ENCODE measurements at places on chromosomes 1 and 21.

- no peak for DNase-seq
These were observed 249.8 kb downstream of the LMO4 start for GRCh38 chr1:87578464-87578863.

GRCh38 chr1:36322041-36322785, 1.2 kb downstream of the EVA1B start:
- no peak for DNase-seq

DNA sequence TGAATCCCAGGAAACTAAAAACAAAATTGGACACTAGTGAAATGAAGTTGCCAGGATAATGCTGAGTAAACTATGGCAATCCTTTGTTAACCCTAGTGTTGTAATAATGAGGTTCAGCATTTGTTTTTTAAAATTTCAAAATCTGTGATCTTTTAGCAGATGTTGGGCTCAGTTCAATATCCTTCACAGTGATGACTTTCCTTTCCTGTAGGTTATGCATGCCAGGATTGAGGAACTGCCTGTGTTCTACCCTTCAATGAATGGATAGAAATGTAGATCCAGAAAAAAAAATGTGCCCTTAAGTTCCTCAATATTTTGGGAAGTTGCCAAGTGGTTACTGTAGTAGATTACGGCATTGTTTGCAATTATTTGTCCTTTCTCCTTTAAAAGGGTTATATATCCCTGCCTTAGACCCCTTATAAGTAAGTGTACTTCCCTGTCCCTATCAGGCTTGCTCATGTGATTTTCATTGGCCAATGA, 35.5 kb upstream of the IRF2BP2 start:
- DNase-seq = peak; percentile 99

DNA sequence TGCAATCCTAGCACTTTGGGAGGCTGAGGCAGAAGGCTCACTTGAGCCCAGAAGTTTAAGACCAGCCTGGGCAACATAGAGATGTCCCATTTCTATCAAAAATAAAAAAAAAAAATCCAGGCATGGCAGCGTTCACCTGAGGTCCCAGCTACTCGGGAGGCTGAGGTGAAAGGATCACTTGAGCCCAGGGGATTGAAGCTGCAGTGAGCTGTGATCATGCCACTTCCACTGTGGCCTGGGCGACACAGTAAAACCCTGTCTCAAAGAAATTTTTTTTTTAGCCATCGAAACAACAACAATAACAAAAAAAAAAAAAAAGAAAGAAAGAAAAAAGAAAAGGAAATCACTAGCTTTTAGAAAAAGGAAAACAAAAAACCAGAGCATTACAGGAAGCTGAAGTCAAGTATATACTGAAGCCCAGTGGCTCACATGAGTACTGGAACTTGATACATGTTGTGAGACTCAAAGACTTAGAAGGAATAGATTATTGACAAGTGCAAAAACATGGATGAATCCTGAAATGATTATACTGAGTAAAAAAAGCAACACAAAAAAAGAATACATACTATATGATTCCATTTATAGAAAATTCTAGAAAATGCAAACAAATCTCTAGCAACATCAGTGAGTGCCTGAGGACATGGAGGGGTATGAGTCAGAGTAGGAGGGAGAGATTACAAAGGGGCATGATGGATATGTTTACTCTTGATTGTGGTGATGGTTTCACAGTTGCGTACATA, 6.1 kb upstream of the RABGAP1L start:
- no peak for DNase-seq

DNA sequence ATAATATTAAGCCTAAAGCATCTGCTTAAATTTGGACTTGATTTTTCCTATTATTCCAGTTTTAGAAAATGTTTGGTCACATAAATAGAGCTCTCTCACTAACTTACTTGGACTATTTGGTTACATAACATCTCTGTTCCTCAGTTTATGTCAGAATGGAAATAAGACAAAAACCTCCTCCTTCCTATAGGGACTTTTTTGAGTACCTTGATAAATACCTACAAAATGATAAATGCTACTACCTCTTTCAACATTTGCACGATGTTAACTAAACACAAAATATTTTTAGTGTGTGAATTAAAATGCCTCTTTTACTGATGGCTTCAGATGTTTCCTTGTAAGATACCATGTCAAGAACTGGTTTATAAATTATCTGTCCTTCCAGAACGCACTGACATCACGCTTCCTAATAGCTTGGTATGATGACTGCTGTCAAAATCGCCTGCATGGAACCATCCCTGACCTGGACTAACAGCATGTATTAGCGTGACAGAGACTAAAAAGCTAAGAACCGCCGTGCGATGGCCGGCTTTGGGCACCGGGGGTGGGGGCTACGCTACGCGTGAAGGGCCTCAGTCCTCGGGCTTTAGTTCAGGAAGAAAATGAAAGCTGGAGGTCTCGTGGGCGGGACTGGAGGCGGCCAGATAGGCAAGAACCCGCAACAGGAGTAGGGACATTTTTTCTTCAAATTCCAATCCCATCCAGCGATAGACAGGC, 133.2 kb upstream of the BARHL2 start:
- DNase-seq = peak; percentile 8

GRCh38 chr1:67458663-67459062, 28.5 kb upstream of the SERBP1 start:
- no peak for DNase-seq

- DNase-seq = no peak
These were observed 2.7 kb upstream of the AURKAIP1 start for GRCh38 chr1:1377540-1378205.

- DNase-seq = no peak
These were observed 733 bp downstream of the TMEM35B start for GRCh38 chr1:34984435-34984792.

DNA sequence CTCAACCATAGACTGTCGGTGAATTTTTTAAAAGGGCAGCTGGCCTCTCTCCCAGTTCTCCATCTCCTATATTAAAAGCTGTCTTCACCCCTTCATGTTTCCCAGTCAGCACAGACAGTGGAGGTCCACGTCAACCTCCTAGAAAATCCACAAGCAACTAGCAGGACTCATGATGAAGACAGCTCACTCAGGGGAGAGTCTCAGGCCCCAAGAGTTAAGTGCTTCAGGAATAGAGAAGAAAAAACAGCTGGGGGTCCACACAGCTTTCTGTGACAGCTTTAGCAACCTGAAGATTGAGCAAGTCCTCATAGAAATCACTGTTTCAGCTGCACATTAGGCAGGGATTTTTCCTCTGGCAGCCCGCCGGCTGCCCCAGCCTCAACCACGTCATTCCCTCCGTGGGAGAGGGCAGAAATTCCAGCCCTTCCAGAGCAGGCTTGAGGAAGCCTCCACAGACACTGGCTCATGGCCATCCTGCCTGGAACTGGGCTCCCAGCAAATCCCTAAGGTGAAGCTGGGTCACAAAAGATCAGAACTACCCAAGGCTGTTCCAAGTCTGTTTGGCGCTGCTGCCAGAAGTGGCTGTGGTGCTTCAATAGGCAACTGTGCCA, 15.2 kb downstream of the GPR161 start:
- DNase-seq = no peak

GRCh38 chr1:209937996-209938959, at the start of gene SYT14:
TSS of gene SYT14 (plus strand) at chr1:209938217. CDS start at chr1:209938265, 48 bp downstream.
- no peak for DNase-seq
